ENCODE measurements at places on chromosomes 2 and 18.

DNA sequence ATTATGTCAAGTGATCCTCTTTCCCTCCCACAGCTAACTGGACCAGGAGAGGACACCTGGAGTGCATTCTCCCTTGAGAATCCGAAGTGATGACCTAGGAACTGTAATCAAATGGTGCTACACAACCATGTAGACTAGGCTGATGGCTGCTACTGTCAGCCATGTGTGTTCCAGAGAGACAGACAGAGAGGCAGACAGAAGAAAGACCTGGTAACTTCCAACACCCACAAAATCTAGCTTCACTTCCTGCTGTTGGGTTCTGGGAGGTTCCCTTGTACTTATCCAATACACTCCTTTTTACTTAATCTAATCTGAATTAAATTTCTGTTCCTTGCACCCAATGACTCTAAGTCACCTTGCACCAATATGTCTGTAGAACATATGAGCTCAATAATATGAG, 72.3 kb downstream of the AAK1 start:
- no peak for DNase-seq

GRCh38 chr2:138496096-138496651, 5.4 kb upstream of the SPOPL start:
- no peak for DNase-seq

DNA sequence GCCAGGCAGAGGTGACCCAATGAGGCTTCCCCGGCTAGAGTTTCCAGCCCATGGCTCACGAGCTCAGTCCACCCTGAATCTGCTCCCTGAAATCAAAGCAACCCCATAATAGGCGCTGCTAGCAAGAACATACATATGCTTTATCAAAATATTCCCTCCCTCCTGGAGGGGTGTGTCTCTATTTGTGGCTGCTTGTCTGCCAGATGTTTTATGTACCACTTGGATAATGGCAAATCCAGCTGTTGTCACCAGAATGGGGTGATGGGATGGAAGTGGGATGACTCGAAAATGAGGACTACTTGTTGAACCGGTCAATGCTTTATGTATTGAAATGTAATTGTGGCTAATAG, 152.0 kb downstream of the GALNT14 start:
- DNase-seq: no peak

GRCh38 chr18:45370255-45371010, 244.8 kb upstream of the SLC14A2 start:
- DNase-seq: no peak

DNA sequence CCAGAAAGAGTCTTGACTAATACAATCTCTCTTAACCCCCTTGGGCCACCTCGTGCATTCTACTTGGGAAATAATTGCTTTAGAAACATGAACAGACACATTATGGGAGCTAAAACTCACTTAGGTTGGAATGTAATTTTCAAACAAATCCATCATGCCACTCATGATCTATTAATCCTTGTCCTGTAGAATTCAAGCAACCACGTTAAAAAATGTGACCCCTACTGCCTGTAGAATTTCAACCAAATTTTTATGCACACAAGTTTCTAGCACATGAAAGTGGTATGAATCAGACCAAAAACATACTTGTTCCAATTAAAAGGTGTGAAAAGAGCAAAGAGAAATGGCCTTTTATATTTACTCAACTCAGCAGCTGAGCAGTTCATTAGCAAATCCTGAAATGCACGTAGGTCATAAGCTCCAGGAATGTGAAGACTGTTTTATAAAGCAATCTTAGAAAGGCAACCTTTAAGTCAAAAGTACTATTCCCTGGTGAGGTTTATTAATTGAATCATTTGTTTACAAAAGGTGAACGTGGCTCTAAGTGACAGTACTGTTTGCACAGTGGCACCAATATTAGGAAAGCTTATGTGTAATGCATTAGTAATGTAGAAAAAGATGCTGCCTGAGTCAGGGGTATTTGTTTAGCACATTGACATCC, 459.4 kb upstream of the UBE2E3 start:
- DNase-seq: no peak

GRCh38 chr2:120775194-120775593, 39.5 kb downstream of the GLI2 start:
- no peak for DNase-seq

DNA sequence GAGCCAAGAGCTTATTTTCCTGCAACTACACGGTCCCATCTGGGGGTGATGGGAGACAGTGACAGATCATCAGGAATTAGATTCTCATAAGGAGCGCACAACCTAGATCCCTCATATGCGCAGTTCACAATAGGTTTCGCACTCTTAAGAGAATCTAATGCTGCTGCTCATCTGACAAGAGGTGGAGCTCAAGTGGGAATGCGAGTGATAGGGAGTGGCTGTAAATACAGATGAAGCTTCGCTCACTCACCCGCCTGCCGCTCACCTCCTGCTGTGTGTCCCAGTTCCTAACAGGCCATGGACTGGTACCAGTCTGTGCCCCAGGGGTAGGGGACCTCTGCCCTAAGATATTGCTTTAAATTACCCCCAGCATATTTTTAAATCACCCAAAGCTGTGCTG, 10.8 kb downstream of the LRRFIP1 start:
- DNase-seq: no peak

DNA sequence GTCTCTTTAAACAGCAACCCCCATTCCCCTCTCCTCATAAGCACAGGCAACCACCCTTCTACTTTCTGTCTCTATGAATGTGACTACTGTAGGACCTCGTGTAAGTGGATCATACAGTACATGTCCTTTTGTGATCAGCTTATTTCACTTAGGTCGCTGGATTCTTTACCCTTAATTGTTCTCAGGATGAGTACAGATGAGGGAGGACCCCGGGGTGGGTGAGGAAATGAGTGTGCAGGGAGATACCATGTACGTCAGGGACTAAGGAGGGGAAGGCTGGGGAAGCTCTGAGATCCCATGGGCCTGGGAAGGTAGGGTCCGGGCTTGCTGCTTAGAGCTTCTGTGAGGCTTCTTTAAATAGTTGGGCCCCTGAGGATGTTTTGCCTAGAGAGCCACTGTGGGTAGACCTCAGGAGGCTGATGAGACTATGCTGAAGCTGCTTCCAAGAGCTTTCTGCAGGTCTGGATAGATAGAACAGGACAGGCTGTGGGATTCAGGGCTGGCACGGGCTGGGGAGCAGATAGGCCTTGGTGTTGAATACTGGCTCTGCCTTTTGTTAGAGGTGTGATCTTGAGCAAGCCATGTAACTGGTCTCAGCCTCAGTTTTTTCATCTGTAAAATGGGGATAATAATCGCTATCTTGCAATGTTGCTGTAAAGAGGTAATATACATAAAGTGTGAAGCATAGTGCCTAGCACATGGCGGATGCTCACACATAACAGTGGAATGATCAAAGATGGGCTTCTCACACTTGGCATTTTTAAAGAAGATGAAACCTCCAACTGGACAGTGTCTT, 155.3 kb downstream of the PRKCE start:
- no peak for DNase-seq

DNA sequence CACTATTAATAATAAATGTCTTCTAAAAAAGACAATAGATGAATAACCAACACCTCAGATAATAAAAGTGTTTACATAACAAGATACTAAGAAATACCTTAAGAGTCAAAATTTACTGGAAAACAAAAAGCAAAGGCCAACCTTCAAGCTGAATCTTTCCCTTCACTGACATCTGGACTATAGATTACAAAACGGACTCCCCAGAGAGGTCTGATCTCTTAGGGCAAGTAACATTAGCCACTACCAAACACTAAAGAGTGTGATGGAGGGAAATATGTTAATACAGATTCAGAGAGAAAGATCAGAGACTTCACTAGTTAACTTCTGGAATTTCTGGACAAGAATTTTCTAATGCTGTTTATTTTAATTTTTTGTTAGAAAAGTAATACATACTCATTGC, 13.9 kb downstream of the CLASP1 start:
- no peak for DNase-seq

- no peak for DNase-seq
Measured at GRCh38 chr2:53582556-53582955, 185.0 kb upstream of the CHAC2 start.

DNA sequence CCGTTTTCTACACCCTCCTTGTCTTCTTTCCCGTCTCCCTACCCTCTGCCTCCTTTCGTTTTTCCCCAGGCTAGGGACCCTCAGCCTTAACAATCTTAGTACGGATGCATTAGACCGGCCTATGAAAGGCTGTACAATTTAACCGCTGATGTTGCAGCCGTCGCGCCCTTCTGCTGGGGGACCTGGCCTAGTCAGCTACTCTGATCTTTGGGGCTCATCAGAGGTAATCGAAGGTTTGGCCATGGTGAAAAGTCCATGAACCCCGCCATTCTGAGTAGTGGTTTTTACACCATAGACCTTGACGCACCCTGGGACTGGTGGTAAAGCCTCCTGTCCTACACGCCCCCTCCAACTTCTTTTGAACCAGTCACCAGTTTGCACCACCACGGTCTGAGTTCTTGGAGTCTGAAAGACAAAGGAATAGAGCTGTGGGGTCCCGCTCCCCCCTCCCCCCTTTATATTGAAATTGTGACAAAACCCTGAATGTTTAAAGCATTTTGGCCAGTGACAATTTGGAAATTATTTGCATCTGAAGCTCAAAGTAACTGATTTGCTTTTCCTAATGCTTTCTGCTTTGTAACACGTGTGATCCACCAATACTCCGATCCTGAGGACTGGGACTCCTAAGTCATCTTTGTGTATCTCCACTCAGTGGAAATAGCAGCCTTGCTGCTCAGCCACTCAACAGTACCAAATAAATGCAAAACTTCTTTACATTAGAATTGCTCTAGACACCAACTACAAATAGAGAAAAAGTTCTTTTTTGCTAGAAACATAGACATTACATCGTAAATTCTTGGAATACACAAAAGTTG, 642 bp upstream of the SRSF7 start:
- DNase-seq: no peak

DNA sequence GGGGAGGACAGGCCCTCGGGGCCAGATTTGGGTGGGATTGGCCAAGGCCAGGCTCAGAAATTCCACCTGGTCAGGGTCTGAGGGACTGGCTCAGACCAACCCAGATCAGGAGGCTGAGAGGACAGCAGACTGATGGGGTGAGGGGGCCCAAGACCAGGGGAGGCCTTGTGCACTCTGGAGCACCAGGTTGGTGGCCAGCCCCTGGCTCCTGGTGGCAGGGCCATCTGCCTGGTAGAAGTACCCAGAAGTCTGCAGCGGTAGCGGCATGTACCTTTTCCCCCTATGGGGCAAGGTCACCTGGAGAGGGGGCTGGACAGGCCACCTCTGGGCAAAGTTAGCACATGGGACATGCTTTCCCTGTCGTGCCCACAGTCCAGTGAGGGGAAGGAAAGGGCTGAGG, 21.2 kb upstream of the ODC1 start:
- no peak for DNase-seq

GRCh38 chr2:45748239-45748638, 96.8 kb downstream of the PRKCE start:
- peak; percentile 27 for DNase-seq

DNA sequence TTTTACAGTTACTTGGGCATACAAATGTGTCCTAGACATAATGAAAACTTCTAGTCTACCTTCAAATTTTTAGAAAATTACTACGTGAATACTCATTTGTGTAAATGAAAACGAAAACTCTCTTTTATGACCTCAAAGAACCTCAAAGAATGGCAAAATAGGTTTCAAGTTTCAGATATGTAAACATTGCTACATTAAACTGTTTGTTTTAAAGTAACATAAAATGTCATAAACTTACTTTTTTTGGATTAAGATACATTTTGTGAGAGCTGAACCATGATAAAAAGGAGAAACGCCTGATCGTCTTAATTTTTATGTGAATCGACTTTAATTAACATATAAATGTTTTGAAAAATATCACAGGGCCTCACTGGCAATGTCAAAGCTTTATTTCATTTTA, 91.4 kb downstream of the PPP1R1C start:
- no peak for DNase-seq

DNA sequence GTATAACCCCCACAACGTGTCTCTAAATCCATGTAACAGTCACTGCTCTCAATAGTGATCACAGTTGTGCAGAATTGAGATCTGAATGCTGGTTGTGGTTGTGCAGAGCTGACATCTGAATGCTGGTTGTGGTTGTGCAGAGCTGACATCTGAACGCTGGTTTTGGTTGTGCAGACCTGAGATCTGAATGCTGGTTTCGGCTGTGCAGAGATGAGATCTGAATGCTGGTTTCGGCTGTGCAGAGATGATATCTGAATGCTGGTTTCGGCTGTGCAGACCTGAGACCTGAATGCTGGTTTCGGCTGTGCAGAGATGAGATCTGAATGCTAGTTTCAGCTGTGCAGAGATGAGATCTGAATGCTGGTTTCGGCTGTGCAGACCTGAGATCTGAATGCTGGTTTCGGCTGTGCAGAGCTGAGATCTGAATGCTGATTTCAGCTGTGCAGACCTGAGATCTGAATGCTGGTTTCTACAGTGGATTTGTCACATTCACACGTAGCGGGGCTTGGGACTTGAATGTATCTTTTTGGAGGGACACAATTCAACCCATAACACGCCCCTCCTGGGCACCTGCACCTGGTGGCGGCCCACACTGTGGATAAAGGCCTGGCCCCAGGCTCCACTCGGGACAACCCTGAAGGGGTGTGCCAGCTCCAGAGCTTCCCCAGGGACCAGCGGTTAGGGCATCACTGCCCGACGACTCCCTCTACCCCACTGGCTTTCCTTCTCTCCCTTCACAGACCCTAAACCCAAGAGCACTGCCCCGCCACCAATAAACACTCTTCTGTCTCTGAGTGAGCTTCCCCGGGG, 51.1 kb upstream of the SLC66A3 start:
- DNase-seq: no peak

GRCh38 chr2:70767079-70767698, 811 bp downstream of the ADD2 start:
- DNase-seq: no peak

DNA sequence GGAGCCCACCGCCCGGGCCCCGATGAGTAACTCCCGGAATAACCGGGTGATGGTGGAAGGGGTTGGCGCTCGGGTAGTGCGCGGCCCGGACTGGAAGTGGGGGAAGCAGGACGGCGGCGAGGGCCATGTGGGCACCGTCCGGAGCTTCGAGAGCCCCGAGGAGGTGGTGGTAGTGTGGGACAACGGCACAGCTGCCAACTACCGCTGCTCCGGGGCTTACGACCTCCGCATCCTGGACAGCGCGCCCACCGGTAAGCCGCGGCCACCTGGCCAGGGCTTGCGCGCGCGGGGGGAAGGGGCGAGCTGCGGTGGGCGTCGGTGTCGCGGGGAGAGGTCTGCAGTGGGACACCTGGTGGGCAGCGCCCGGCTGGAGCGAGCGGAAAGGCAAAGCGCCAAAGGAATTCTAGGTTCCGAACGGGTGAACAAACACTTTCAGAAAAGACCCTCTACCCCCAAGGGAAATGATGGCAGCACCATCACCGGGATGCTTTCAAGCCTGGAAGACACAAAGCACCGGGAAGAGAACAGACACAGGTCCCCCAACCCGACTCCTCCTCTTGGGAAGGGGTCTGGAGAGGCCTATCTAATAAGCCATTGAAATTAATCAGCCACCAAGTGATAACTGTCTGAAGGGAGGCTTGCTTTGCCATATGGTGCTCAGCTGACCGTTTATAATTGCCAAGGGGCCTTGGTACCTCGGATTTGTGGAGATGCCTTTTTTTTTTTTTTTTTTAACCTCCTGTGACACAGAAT, 1.1 kb downstream of the MIB1 start:
- peak; percentile 27 for DNase-seq

- DNase-seq: no peak
Measured at GRCh38 chr2:179613701-179614100, 247.7 kb downstream of the ZNF385B start.

- DNase-seq: no peak
Measured at GRCh38 chr18:70420146-70420898, 131.5 kb downstream of the SOCS6 start.

All from Ammon's horn (tissue), 1 donor.